ENCODE measurements at places on chromosomes 1 and 21.

GRCh38 chr1:115060501-115060900 is 28.8 kb downstream of the TSPAN2 start:
- DNase-seq: no peak

GRCh38 chr1:206967096-206967849 is 3.0 kb downstream of the FCAMR start:
- no peak for DNase-seq

- no peak for DNase-seq
Observed at GRCh38 chr1:237119091-237119490, 77.1 kb downstream of the RYR2 start.

DNA sequence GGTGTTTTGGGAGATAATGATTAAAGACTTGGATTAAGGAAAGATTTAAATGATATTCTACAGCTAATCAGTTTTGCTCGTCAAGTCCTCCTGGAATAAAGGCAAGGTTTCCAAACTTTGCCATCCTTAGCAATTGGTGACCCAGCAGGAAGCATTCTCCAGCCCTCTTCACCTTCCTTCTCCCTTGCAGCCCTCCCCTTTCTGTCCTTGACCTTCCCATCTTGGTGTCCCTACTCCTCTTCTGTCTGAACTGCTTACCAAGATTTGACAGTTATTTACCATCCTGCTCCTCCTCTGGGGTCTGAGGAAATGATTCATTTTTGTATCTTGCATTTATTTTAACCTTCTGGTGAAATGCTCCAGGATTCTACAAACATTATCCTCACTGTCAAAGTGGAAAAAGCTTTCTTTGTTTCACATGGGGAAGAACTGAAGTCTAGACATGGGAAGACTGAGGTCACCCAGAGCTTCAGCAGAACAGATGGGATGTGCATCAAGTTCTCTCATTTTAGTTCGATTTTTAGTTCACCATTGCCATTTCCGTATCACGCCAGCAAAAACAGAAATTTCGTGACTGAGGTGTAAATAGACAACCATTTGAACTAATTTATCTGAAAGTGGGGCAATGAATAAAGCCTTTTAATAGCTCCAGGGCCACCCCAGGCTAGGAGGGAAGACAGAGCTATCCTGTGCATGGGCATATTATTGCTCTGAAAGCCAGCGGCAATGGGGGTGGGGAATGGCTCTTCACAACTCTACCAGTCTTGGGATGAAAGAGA is 504.4 kb upstream of the PLXNA2 start:
- no peak for DNase-seq

DNA sequence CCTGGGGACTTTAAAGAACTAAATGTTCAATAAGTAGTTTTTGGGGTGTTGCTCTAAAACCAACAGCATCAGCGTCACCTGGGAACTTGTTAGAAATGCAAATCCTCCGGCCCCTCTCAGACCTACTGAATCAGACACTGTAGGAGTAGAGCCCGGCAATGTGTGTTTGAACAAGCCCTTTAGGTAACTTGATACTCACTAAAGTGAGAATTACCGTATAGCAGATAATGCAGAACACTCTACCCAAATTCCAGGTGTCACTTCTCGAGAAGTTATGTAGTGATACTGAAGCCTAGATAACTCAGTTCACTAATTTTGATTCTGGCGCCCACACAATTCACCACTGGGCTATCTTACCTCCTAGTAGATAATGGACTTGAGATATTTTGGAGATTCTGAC is 3.7 kb upstream of the DPT start:
- no peak for DNase-seq

DNA sequence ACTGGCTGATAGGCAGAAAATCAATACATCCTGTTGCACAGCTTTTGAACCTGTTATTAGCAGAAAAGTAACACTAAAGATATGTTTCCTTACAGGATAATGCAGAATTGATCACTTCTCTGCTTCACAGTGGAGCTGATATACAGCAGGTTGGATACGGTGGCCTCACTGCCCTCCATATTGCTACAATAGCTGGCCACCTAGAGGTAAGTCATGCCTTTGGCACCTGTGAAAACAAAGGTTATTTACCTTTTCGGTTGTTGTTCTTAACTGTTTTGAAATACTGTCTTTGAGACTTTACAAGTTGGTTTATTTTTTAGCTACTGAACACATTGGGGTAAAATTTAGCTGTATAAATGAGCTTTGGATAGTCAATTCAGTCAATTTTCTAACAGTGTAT is 36.3 kb downstream of the TNNI3K start:
- no peak for DNase-seq

DNA sequence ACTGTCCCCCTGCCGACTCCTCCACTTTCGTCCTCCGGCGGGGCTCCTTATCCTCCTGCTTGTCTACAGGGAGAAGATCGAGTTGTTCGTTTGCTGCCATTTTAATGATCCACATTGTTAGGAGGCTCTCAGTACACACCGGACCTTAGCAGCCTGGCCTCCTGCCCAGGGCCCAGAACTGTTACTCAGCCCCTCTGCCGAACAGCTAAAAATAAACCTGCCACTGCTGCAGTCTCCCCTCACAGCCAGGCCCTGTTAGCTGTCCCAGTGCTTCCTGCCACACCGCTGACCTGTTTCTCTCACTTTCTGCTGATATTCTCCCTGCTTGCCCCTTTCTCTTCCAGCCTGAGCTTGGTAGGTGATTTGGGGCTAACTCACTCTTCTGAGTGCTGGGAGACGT is 8.3 kb downstream of the MAPKAPK2 start:
- no peak for DNase-seq

GRCh38 chr21:32137931-32138330 is 140.9 kb downstream of the MIS18A start:
- DNase-seq: no peak

GRCh38 chr21:36628106-36628505 is 70.8 kb upstream of the SIM2 start:
- DNase-seq: no peak

DNA sequence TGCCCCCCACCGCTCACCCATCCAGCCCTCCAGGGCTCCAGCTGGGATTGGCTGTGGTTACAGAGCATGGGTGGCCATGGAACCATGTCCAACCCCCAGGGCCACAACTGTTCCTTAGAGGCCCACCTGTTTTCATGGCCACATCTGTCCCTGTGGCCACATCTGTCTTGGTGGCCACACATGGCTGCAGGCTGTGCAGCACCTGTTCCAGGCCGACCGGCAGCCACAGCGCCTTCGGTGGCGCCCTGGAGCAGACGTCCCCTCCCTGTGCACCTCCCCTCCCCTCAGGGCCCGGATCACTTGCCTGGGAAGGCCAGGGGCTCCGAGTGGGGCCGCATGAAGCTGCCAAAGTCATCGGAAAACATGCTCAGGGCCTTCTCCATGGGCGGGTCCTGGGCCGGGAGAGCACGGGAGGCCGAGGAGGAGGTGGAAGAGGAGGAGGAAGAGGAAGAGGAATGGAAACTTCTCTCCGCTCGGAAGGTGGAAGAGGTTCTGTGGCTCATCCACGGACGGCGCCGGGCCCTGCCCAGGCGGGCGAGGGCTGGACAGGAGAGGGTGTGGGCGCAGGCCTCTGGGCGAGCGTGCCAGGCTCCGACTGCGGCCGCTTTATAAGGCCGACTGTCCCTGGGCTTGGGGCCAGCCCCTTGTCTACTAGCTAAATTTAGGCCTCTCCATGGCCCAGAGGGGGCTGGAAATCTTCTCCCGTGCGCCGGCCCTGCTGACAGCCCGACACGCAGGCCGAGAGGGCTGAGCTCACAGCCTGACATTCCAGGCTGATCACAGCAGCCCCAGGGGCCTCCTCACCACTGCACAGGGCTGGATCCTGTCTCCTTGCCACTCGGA is at the start of gene HSPB7:
TSS of gene HSPB7 (minus strand) at position 583 of the 843 bp plus-strand sequence. CDS start at position 503, 80 bp downstream.
- no peak for DNase-seq

GRCh38 chr1:88552226-88552625 is 131.8 kb upstream of the PKN2 start:
- no peak for DNase-seq

DNA sequence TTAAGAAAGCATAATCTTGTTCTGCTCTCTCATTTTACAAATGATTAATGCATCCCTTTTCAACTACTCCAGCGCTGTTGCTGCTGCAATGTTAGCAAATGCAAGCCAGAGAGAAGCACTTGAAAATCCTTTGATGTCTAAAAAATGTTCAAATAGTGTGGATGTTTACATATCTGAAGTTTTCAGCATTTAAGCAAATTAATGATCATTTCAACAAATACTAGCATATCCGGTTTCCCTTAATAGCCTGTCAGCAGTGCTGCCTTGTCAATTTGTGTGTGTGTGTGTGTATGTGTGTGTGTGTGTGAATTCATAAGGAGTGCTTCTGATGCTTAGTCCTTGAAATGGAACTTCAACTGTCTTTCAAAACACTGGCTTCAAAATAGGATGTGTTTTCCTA is 48.1 kb upstream of the WNT2B start:
- DNase-seq: peak; percentile 33

DNA sequence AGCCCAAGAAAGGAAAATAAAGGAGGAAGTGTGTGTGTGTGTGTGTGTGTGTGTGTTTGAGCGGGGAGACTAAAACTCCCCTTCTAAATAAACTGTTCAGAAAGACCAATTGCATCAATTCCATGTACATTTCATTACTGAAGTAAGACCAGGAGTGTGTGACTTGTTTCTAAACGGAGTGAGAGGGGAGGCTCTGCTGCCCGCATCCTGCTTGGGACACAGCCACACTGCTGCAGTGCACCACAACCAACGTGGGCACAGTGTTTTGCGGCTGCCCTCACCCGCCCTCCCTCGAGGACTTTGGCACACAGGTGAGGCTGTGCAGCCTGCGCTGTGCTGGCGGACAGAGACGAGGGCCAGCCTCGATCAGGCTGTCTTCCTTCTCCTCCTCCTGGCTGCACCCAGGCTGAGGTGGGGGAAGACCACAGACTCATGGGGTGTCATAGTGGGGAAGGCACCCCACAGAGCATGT is 31.0 kb upstream of the H6PD start:
- DNase-seq: no peak

GRCh38 chr1:32960819-32961355 is 3.7 kb downstream of the RNF19B start:
- DNase-seq: no peak

DNA sequence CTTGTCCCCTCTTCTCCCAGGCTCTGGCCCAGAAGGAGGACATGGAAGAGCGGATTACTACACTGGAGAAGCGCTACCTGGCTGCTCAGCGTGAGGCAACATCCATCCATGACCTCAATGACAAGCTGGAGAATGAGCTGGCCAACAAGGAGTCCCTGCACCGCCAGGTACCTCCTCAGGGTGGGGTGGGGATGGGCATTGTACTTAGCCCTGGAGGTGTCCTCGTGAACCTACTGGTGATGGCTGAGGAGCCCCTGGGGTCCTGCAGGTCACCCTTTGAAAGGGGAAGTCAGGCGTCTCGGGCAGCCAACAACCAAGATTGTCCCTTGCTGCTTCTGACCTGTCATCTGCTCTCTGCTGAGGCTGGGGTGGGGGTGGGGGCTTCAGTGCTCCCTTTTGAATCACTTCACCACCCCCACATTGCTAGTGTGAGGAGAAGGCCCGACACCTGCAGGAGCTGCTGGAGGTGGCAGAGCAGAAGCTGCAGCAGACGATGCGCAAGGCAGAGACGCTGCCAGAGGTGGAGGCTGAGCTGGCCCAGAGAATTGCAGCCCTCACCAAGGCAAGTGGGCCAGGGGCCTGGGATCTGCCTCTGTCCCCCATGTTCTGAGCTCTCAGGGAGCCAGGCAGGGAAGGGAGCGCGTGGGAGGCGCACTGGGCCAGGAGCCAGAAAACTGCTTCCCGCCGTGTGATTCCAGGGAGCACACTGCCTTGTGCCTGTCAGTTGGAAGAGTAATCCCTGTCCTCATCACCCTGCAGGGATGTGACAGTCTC is 19.7 kb downstream of the PPFIA4 start:
- DNase-seq: no peak

Measured in NCI-H774 (cell line).